ENCODE measurements at places on chromosomes 16 and 17. TPM values are rescaled to one million over a fixed set of nuclear protein-coding genes. Genes with fewer than 3 reads are reported as not detected.

TAC4 gene
- not detected for total RNA-seq

CEP295NL gene
- 0.71 TPM for total RNA-seq

VTN gene
- total RNA-seq: 19.3 TPM

MYO18A gene
- 35.1 TPM for total RNA-seq

RHBDL3 gene
- 3.5 TPM for total RNA-seq
